HuH-7 (cell line): ENCODE measurements at places on chromosomes 5 and 9.

GRCh38 chr5:157345067-157345466 is 79.1 kb downstream of the CYFIP2 start:
- DNase-seq, result no peak

- DNase-seq, result peak; percentile 48
Observed at GRCh38 chr5:43041669-43042175, 1.6 kb upstream of the ANXA2R start.

DNA sequence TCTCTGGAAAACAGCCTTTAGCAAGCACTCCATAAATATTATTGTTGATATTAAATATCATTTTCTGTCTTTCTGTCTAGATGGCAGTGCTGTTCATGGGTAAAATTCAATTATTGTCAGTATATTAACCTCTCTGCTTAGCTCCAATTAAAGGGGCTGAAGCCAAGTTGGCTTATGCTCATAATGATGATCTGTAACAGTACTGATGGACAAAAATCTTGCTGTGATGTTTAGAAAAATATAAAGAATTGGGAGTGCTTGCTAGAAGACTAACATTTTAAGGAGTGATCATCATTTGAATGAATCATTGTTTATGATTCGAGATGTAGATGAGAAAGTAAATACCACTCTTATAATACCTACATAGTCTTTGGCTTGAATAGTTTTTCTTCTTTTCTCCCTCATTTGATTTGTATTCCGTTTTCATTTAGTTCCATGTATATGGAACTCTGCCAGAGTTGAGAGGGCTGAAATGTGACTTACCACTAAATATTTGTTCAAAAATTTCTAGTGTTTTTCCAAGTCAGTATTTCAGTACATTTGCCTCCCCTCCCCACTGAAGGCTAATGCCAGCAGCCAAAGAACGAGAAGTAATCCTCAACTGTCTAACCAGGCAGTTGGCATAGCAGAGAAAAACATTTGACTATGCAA is 538.3 kb downstream of the CSNK1G3 start:
- no peak for DNase-seq

DNA sequence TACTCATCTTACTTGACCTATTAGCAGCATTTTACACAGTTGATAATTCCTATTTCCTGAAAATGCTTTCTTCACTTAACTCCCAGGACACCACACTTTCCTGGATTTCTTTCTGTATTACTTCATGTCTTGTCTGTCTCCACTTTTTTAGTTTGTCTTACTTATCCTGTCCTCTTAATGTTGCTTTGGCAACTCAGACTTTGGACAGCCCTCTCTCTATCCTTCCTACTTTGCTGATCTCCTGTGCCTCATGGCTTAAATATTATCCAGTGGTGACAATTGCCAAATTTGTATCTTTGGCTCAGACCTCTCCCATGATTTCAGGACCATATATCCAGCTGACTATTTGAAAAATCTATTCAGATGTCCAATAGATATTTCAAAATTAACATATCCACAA is 39.8 kb upstream of the NUDT12 start:
- no peak for DNase-seq

DNA sequence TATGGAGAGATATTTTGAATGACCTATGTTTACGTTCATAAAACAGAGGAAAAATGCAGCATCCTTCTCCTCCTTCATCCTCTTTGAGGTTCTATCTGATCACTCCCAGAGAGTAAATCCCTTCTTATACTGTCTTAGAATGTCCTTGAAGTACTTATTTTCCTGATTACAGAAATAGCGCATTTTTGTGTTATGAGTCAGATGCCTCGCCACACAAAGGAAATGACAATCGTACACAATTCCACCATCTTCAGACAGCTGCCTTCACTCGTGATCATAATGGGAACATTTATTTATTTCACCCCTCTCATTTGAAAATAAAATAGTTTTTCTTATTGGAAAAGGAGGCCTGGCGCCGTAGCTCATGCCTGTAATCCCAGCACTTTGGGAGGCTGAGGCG is 2.4 kb upstream of the GLT6D1 start:
- no peak for DNase-seq

DNA sequence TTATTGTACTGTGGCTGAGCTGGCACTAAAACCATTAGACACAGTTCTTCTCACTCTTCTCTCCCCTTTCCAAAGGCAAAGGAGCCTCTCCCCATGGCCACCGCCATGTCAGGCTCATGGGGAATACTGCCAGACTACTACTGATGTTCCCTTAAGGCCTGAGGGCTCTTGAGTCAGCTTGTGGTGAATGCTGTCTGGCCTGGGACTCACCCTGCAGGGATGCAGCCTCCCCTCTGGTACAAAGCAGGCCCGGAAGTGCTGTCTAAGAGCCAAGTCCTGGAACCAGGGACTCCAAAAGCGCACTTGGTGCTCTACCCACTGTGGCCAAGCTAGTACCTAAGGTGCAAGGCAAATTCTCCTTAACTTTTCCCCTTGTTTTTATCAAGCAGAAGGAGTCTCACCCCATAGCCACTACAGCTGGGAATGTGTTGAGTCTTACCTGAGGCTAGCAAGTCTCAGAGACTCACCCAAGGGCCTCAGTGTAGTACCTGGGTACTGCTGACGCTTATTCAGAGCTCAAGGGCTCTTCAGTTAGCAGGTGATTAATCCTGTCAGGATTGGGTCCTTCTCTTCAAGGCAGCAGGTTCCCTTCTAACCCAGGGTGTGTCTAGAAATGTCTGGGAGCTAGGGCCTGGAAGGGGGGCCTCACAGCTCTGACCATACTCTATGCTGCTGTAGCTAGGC is 33.2 kb upstream of the C5orf46 start:
- no peak for DNase-seq

DNA sequence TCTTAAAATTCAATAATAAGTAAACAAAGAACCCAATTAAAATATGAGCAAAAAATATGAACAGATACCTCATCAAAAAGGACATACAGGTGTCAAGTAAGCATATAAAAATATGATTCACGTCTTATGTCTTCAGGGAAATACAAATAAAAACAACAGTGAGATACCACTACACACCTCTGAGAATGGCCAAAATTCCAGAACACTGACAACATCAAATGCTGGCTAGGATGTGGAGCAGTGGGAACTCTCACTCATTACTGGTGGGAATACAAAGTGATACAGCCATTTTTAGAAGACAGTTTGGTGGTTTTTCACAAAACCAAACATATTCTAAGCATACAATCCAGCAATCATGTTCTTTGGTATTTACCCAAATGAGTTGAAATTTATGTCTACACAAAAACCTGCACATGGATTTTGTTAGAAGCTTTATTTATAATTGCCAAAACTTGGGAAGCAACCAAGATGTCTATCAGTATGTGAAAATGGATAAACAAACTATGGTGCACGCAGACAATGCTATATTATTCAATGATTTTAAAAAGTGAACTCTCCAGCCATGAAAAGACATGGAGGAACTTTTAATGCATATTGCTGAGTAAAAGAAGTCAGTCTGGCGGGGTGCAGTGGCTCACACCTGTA is 252.3 kb downstream of the NR3C1 start:
- no peak for DNase-seq

GRCh38 chr5:123810746-123811340 is 298.9 kb downstream of the CSNK1G3 start:
- DNase-seq, result no peak

GRCh38 chr5:128483738-128484137 is 54.3 kb downstream of the FBN2 start:
- DNase-seq, result no peak

DNA sequence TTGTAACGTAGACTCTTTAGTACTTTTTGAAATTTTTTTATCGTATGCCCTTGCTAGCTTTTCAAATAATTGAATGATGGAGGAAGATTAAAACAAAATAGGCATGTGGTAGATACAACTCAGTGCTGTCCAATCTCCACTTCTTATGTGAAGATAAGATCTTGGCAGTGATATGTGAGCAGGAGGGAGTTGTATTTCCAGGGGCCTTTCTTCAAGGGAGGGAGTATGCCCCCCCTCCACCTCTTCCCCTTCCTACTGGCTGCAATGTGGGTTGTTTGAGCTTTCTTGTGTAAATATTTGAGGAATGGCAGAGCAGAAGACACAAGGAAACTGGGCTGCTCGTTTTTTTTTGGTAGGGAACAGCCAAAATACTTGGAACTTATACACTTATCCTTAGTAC is 374.9 kb downstream of the PSAT1 start:
- no peak for DNase-seq

- no peak for DNase-seq
Observed at GRCh38 chr9:134592018-134592818, 49.4 kb upstream of the COL5A1 start.
